ENCODE measurements at places on chromosomes 12 and 14.

DNA sequence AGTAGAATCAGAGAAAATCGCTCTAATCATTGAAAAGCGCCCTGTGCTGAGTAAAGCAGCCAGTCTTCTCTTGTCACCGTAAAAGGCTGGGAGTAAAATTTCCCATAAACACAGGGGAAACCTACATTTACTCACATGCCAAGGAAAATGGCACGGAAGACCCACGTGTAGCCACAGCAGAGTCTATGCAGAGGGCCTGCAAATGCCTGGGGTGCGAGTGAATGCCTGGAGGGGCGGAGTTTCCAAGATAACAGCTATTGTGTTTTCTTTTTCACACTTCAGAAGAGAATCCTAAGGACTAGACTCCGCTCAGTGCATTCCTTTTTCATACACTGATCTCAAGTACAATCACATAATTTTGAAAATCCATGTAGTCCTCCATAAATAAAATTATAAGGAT lies 159.9 kb upstream of the FOXN3 start:
- DNase-seq = no peak

DNA sequence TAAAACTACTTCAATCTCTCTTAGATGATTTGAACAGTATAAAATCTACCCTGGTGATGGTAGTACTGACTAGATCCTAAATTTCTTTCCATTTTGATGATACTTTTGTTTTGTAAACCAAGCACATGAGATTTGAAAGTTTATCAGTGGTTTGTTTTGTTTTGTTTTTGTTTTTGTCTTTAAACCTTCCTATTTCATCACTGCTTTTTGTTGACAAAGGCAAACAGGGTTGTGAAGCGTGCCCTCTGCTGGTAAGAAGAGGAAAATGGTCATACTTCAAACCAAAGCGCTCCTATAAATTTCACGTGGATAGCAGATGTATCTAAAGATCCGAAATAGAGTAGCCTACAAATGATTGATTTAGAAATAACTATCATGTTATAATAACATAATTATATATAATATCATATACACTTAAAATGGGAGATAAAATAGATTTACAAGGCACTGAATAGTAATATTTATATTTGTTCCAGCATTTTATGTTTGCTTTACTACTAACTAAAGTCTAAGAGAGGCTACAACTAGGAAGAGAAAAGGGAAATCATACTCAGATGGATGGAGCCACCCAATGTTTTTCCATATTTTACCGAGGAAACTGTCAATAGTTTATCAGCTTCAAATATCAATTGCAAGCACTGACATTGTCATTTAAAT lies 254.0 kb upstream of the USP15 start:
- DNase-seq = no peak

- DNase-seq = no peak
These were observed 35.2 kb downstream of the UBE3B start for GRCh38 chr12:109512608-109513007.

DNA sequence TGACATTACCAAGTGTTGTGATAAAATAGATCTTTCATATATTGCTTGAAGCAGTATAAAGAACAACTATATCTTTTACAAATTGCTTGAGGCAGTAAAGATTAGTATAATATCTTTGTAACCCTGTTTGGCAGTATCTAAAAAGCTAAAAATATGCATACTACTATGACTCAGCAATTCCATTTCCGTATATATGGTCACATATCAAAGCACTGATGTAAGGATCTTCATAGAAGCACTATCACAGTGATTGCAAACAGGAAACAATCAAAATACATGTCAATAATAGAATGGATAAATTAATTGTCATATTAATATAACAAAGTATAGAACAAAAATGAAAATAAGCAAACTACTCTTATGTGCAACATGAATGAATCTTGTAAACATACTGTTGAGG lies 158.4 kb upstream of the IGF1 start:
- DNase-seq = no peak

DNA sequence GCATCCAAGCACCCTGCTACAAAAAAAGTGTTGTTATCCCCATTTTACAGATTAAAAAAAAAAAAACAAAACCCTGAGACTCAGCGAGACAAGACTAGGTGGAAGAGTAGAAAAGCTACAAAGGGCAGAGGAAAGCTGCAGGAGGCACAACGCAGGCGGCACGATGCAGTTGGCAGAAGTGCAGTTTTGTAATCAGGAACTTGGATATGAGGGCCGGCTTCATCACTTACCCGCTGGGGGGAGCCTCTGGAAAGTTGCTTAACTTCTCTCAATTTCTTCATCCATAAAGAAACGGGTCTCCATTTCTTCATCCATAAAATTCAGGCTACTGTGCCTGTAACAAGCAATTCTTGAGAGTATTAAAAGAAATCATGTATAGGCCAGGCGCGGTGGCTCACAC lies 33.1 kb upstream of the CCDC60 start:
- DNase-seq = no peak

DNA sequence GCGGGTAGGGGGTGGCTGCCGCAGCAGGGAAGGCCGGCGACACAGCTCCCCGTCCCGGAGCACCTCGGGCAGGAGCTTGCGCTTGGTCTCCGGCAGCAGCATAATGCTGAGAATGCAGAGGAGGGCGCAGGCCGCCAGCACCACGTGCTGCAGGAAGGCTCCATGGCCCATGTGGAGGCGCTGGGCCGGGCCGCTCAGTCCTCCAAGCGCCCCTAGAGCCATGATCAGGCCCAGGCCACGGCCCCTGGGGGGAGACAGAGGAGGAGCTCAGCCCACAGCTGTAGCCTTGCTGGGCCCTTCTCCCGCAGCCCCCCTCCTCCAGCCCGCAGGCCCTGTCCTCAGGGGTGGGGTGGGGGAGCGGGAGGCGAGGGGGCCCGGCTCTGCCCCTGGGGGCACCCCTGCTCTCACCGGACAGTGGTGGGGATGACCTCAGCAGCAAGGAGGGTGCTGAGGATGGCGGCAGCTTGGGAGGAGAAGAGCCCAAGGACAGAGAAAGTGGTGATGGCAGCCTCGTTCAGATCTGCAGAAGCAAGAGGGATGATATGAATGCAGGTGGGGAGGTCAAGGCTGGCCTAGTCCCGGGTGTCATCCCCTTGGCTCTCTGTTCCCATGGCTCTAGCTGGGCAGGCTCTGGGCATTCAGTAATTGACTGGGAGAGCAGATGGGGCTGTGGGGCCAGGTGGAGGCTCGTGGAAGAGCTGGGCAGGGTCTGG lies 5.8 kb downstream of the SLC22A17 start:
- no peak for DNase-seq

GRCh38 chr12:2673966-2674810 lies 120.6 kb upstream of the FKBP4 start:
- DNase-seq = no peak

DNA sequence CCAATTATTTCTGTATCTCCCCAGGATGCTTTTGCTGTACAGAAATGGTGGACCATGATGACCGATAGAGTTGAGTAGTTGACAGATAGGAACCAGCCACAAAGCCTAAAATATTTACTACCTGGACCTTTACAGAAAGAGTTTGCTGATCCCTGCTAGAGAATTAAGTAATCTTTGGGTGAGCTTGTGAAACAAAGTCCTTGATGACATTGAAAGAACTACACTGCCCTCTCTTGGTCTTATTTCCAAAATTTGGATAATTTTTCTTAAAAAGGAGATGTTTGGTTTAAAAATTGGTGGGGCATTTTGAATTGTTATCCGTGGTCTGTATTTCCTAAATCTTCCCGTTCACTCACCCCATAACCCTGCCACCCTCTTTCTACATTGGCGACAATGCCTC lies 13.7 kb upstream of the TCTN1 start:
- DNase-seq = no peak

GRCh38 chr12:52606581-52607218 lies 5.4 kb upstream of the KRT72 start:
- no peak for DNase-seq

DNA sequence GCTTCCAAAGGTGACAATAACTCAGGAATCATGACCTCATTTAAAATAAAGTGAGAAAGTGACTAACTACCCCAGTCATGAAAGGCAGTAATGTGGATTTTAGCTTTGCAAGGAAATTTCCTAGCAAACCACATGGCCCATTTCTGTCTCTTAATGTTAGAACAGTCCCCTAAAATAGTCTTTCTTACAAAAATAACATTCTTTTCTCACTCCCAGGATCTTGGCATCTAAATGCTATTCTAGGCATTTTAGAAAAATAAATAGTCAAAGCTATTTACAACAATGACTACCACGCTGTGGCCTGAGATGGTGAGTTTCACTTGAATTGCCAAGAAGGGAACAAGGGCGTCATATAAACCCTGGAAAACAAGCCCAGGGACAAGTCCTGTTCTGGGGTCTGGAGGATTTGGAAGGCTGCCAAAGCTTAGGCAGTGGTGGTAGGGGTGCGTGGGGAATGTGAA lies 101.2 kb upstream of the CCDC175 start:
- DNase-seq = no peak

DNA sequence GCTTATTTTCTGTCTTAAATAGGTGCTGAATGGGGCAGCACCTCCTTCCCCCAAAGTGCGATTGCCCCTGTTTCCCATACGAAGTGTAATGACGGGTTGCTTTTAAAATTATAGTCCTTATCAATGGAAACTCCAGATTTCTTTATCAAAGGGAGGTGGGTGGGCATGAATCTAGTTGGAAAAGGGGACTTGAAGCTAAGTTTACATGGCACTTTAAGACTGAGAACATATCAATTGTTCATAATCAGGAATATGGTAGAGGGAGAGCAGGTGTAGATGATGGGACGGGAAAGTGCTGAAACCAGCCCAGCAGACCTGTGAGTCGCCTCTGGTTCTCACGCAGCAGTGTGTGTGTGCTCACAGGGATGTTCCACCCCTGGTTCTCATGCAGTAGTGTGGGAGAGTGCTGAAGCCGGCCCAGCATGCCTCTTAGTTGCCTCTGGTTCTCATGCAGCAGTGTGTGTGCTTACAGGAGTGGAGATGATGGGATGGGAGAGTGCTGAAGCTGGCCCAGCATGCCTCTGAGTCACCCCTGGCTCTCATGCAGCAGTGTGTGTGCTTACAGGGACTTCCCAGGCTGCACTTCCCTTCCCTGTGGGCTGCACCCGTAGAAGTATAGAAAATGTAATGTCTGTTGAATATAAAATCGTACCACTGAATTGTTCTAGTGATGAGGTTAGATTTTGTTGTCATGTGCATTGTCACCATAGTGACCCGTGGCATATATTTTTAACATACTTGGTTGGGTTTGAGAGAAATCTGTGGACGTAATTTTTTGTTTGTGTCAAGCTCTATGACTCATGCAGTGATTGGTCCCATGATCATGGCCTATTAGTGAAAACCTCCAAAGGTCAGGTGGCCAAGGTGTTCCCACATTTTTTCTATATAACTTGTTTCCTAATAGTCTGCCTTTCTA lies 51.6 kb downstream of the GPATCH2L start:
- no peak for DNase-seq

- no peak for DNase-seq
These were observed 691.4 kb upstream of the TBX3 start for GRCh38 chr12:115375186-115375991.
